ENCODE measurements at places on chromosomes 3 and 15. TPM values are rescaled to one million over a fixed set of nuclear protein-coding genes. Genes with fewer than 3 reads are reported as not detected.

Gene SLC33A1
- 36.3 TPM for total RNA-seq

Gene SLC22A13
- not detected for total RNA-seq

DNA sequence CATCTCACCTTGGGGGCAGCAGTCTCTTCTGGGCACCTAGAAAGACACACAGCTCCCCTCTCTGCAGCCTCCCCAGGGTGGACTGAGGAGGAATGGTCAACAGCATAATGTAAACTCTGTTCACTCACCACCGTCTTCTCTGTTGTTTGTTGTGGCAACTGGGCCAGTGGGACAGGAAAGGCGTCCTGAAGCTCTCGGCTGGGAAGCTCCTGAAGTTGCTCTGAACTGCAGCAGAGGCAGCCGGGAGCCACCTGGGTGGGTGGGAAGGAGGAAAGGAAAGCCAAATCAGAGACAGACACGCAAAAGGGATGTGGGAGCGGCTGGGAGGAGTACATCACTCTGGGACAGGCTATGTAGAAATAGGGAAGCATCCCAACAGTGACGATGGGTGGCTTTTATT lies 52.7 kb downstream of the MYLK start:
- no peak for DNase-seq

GRCh38 chr3:94293793-94294195 lies 230.9 kb downstream of the NSUN3 start:
- DNase-seq, result peak; percentile 12

GRCh38 chr15:77622209-77622933 lies 10.3 kb downstream of the LINGO1 start:
- no peak for DNase-seq

GRCh38 chr3:137294839-137295238 lies 337.1 kb downstream of the IL20RB start:
- DNase-seq, result no peak

Gene C3orf49
- not detected for total RNA-seq

- DNase-seq, result no peak
Observed at GRCh38 chr3:188097791-188098190, 56.2 kb upstream of the LPP start.

Gene BDH1
- total RNA-seq, result 29.6 TPM

DNA sequence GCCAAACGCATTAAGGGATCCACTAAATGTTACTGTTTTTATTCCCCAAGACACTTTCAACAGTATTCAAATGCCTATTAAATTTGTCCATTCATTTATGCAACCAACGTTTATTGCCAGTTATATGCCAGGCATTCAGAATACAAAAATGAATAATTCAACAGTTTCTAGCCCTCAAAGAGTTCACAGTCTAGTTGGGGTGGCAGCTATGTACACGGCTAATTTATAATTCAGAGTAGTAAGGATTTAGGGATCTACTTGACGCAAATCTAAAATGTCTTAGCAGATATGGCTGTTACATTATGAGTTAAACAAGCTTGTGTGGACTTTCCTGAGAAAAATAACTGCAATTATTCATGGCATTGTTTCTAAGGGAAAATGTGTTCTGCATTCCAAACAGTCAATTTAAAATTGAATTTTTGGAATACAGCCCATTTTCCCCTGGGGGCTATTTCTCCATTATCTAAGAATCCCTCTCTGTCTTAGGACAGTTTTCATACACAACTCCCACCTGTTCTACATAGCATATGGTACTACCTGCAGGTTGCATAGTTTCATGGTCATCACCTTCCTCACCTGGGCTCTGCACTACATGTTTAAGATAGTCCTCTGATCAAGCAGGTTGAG lies 11.5 kb upstream of the MSL2 start:
- no peak for DNase-seq

GRCh38 chr3:78402720-78403119 lies 1362.8 kb downstream of the ROBO2 start:
- no peak for DNase-seq

DNA sequence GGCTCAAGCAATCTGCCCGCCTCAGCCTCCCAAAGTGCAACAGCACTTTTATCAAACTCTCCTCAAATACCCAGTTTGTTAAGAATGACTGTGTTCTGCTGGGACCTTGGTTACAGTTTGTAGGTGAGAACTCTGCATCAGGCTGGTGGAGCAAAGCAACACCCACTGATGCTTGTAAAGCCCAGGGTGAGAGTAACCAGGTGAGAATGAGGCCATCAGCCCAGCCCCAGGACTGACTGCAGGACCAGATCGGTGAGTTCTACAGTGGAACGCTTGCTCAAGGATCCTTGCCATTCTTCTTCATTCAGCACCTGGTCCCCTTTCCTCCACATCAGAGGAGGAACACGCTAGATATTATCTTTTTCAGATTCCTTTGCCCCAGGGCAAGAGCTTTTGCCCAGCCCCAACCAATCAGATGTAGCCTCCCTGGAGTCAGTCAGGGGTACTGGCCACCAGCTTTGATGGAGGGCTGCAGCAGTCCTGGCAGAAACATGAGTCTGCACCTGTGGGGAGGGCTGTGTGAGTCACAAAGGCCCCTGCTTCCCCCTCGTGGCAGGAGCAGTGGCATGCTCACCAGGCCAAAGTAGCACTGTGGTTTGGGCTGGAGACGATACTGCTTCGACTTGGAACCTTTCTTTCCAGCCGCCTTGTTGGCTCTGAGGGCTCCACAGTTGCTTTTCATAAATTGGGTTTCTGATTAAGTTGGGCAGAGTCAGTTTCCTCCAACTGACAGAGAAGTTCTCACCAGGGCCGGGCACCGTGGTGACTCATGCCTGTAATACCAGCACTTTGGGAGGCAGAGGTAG lies 3.5 kb upstream of the SHISA5 start:
- peak; percentile 91 for DNase-seq

- no peak for DNase-seq
Observed at GRCh38 chr3:52233968-52234367, 5.0 kb downstream of the TWF2 start.

GRCh38 chr3:188437926-188438325 lies 284.0 kb downstream of the LPP start:
- peak; percentile 17 for DNase-seq

DNA sequence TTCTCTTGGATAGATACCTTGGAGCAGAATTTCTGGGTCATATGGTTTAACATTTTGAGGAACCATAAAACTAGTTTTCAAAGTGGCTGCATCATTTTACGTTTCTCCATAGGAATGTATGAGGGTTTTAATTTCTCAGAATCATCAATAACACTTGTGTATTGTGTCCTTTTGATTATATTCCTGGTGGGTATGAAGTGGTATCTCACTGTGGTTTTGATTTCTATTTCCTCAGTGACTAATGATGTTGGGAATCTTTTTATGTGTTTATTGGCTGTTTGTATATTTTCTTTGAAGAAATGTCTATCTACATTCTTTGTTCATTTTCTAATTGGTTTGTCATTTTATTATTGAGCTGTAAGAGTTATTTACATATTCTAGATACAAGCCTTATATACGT lies 28.8 kb downstream of the CDIN1 start:
- no peak for DNase-seq

Gene CLSTN2
- total RNA-seq, result 0.23 TPM

DNA sequence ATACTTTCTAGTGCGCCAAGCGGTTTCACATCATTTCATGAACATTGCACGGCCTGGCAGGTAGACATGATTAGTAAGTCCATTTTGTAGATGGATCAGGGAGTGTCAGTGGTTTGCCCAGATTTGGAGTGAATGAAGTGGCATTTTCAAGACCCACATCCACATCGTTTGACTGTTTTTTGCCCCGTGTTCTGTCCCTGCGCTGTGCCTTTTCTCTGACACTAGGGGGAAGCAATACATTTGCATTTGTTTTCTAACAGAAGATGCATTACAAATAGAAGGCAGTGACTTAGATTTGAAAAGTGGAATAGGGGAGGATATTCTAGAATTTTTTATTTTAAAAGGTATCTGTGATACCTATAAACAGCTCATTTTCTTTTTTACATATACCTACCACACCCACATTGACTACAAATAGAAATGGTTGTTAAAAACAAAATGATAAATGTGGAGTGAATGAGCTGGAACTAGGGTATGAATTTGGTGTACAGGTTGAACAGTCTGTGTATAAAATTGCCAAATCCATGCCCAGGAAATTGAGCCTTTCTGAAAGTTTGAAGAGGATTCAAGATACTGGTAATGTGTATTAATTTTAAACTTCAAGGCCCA lies 98.0 kb downstream of the USP13 start:
- peak; percentile 45 for DNase-seq

GRCh38 chr3:159974-160373 lies 36.6 kb upstream of the CHL1 start:
- no peak for DNase-seq

- no peak for DNase-seq
Observed at GRCh38 chr3:15345066-15345607, 12.8 kb upstream of the SH3BP5 start.

- DNase-seq, result no peak
Observed at GRCh38 chr15:60548101-60548500, 69.2 kb upstream of the ICE2 start.

Gene PLA2G4F
- total RNA-seq, result not detected

Gene GP5
- not detected for total RNA-seq

- no peak for DNase-seq
Observed at GRCh38 chr15:99390667-99391066, 139.4 kb downstream of the LRRC28 start.

- DNase-seq, result no peak
Observed at GRCh38 chr15:47461652-47462141, 255.6 kb upstream of the SEMA6D start.

- no peak for DNase-seq
Observed at GRCh38 chr3:24434651-24435050, 60.0 kb downstream of the THRB start.

DNA sequence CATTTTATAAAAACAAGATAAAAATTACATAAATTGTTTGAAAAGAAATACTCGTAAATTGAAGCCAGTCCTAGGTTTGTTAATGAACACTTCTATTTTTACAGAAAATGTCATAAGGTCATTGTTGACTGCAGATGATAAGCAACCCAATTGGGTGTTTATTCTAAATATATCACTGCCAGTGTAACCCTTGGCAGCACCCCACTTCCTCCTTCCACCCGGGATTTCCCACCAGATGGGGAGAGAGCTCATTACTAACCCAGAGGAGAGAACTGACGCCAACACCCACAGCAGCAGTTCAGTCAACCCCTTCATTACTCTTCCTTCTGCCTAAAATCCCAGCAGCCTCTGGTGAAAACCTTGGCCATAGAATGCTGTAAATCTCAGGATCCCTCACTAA lies 307.6 kb downstream of the GAP43 start:
- no peak for DNase-seq

- peak; percentile 82 for DNase-seq
Observed at GRCh38 chr15:29045717-29046116, 159.9 kb downstream of the APBA2 start.

- no peak for DNase-seq
Observed at GRCh38 chr3:32758375-32758753, 59.4 kb upstream of the TRIM71 start.

Gene GOLGA8Q
- 0.10 TPM for total RNA-seq

DNA sequence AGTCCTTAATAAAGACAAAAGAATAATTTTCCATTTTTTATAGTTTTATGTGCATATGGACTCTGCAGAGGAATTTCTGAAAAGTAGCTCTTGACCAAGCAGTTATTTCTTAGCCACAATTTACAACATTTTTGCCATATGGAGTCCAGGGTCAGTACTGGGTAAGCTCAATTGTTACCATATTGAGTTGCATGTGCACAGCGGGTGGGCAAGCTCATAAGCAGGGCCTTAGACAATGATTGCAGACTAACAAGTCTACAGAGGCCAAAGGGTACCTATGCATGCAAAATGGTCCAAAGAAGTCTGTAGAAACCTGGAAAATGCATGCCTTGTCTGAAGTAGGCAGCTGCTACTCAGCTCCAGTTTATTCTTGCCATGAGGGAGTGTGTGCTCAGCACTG lies 19.0 kb upstream of the ARHGEF26 start:
- no peak for DNase-seq

Gene RTP4
- total RNA-seq, result 0.26 TPM

- no peak for DNase-seq
Observed at GRCh38 chr3:8538913-8539312, 37.3 kb downstream of the LMCD1 start.

Gene AHSG
- 0.32 TPM for total RNA-seq

GRCh38 chr3:194731506-194732073 lies 45.9 kb downstream of the FAM43A start:
- DNase-seq, result no peak

DNA sequence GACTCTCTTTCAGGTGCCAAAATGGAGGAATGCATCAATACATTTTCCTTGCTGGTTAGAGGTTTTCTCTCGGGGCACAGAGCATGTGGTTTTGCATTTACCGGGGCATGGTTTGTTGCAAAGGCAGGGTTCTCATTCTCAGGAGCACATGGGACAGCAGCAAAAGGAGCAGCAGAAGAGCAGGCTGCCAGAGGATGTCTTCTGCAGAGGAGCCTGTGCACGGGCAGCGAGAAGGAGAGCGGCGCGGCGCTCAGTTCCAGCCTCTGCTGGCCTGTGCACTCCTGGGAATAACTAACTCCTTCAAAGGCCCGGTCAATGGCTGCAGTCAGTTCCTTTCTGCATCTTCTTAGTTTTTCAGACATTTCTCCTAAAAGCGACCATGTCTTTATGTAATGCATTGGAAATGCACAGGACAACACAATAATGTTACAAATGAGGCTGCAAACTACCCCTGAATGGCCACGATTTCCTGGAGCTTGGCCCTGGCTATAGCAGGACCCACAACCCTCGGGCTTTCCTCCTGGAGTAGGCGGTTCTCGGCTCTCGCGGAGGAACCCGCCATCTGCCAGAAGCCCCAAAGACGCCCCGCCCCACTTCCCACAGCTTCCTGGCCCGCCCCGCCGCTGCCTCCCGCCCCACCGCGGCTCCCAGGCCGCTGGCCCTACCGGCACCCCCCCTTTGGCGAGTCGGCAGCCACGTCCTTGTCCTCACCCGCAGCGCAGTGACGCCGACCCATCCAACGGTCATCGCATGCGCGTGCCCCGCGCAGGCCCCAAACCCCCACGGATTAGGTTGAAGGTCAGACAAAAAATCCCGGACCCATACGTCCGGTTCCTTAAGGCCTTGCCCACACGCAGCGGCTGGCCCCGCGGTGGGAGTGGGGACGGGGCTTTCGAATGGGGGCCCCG lies at the start of gene C3orf62:
Gene C3orf62, minus strand, starts transcription at position 758 of the 908 bp plus-strand sequence. Its CDS starts 360 bp downstream, at position 398.
- no peak for DNase-seq

- DNase-seq, result no peak
Observed at GRCh38 chr15:42911058-42911592, 9.5 kb downstream of the TTBK2 start.

DNA sequence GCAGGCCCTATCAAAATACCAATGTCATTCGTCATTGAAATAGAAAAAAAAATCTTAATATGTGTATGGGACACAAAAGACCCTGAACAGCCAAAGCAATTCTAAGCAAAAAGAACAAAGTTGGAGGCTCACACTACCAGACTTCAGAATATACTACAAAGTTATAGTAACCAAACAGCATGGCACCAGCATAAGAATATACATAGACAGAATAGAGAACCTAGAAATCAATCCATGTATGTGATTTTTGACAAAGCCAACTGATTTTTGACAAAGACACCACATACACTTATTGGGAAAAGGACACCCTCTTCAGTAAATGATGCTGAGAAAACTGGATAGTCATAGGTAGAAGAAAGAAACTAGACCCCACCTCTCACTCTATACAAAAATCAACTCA lies 95.0 kb downstream of the C3orf70 start:
- no peak for DNase-seq
